ENCODE measurements at places on chromosomes 3 and 15.

- DNase-seq: no peak
Observed at GRCh38 chr15:77851691-77852090, 219.0 kb upstream of the LINGO1 start.

DNA sequence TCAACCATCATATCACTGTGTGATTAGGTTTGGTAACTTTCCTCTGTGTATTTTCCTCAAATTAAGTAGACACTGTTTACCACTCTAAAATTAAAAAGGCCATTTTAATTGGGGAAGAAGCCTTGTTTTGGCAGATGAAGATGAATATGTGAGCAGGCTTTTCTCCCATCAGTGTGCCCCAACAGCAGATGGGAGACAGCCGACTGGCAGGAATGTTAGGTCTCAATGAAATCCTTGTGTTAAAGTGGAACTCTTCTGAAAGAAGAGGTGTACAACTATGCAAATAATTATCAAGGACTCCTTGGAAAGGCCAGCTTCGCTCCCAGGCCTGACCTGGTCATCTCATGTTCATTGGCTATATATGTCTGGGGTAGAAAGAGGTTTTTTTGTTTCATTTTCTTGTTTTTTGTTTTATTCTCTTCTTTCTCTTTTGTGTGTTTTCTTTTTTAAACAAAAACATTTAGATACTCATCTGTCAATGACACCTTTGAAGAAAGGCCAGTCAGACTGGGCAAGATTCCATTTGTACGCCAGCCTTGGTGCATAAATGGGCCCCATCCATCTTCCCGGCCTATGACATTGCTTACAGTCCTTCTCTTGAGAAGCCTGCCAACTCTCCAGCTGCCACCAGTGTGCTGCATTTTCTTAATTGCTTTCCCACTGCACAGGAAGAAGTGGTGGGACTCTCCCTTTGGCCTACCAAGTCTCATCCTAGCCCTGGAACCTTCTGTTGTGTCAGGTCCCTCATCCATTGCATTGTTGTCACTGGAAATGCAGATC is 25.8 kb downstream of the LRTM1 start:
- DNase-seq: no peak

DNA sequence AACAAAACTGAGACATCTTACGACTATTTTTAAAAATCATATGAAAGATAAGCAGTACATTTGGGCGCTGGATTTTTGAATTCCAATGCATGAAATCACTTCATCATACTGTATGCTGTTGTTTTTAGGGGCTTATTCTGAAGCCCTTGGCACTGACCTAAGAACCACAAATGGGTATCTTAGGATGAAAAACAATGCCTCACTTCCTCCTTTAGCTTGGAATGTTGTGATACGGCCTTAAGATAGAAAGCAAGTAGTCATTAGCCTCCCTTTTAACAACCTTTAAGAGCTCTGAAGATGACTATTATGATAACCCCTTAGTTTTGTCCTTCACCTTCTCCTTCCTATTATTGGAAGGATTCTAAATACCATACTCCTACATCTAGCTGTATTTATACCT is 289.8 kb downstream of the ARPP21 start:
- no peak for DNase-seq

- no peak for DNase-seq
Observed at GRCh38 chr3:128914966-128915645, 35.7 kb downstream of the ACAD9 start.

DNA sequence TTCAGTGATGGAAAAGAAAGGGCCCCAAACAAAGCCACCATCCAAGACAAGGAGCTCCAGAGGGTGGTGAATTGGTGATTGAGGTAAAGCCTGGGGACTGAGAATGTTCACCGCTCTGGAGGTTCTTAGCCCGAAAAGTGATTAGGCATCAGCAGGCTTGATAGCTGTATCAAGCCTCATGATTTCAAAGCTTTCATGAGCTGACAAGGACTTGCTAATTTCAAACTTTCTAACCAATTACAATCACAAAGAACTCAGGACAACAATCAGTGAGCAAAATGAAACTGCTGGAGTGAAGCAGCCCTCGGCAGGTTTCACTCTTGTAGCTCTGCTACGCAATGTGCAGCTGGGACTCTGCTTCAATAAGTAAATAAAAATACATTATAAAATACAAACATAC is 391.3 kb downstream of the TIGIT start:
- DNase-seq: no peak

DNA sequence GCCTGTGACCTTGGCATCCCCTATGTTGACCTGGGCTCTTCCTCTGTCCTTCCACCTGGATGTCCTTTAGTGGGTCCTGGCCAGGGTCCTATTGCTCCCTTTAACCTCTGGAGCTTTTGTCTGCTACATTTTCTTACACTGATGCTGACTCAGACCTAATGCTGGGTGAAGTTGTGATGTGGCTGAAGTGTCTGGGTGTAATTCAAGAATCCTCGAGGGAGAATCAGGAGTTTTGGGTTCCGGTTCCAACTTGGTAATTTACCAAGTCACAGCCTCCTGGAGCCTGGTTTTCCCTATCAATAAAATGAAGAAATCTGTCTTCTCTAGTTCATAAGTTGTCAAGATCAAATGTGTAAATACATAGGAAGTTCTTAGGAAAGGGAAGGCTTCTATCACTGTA is 25.6 kb downstream of the CEP19 start:
- DNase-seq: no peak

DNA sequence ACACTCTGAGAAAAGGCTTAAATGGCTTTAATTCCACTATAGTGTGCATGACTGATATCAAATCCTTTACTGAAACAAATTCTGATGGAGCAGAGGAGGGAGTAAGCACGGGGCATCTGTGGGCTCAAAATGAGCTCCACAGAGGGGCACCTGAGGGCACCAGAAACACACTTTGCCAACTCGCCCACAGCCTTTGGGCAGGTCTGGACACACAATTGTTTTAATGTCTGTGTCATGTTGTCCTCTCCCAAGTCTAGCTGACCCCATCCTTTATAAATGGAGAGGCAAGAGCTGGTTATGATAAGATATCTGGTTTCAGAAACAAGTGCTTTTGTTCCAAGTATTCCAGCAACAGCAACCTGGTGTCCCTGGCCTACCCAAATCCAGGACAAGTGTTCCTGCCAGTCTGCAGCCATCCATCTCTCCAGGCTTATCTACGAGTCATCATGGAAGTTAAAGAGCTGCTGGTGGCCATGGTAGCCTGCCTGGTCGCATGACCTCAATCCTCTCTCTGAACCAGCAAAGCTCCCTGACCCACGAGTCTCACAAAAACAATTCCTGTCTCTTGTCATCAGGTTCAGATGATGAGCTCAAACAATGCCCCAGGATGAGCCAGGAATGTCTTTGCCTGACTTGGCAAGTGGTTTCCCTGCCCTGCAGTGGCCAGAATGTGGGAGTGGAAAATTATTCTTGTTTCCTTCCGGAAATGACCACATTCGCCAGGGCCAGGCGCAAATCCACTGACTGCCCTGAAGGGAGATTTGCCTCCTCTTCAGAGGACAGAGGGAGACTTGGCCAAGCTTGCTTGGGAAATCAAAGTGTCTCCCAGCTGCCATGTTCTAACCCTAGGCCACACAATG is 64.4 kb upstream of the TPM1 start:
- no peak for DNase-seq

- no peak for DNase-seq
Observed at GRCh38 chr3:145448436-145448835, 712.5 kb downstream of the PLOD2 start.

- DNase-seq: no peak
Observed at GRCh38 chr3:107345822-107346405, 31.3 kb upstream of the CCDC54 start.

- no peak for DNase-seq
Observed at GRCh38 chr3:156615592-156616173, 58.7 kb upstream of the TIPARP start.

GRCh38 chr3:117084277-117084676 is 374.7 kb downstream of the TUSC7 start:
- DNase-seq: no peak

DNA sequence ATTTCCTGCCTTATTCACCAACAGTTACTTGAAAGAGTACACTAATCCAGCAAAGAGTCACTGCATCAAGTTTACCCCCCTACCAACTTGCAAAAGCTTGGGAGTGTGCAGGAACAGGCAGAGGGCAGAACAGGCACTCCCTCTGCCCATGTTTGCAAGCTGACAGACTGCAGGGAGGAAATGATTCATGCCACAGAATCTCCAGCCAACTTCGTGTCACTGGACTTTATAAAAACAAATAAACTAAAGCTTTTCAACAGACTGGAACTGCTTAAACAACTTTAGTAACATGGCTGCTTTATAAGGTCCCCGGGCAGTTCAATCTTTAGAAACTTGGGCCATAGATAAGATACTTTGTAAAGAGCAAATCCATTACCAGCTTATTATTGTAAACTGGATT is 129.5 kb downstream of the THRB start:
- DNase-seq: no peak

GRCh38 chr3:71652781-71653413 is 69.4 kb upstream of the FOXP1 start:
- DNase-seq: no peak

GRCh38 chr3:46405301-46406019 is 1.4 kb downstream of the CCR5AS start:
- DNase-seq: no peak

- no peak for DNase-seq
Observed at GRCh38 chr3:31462050-31462569, 70.6 kb upstream of the STT3B start.

DNA sequence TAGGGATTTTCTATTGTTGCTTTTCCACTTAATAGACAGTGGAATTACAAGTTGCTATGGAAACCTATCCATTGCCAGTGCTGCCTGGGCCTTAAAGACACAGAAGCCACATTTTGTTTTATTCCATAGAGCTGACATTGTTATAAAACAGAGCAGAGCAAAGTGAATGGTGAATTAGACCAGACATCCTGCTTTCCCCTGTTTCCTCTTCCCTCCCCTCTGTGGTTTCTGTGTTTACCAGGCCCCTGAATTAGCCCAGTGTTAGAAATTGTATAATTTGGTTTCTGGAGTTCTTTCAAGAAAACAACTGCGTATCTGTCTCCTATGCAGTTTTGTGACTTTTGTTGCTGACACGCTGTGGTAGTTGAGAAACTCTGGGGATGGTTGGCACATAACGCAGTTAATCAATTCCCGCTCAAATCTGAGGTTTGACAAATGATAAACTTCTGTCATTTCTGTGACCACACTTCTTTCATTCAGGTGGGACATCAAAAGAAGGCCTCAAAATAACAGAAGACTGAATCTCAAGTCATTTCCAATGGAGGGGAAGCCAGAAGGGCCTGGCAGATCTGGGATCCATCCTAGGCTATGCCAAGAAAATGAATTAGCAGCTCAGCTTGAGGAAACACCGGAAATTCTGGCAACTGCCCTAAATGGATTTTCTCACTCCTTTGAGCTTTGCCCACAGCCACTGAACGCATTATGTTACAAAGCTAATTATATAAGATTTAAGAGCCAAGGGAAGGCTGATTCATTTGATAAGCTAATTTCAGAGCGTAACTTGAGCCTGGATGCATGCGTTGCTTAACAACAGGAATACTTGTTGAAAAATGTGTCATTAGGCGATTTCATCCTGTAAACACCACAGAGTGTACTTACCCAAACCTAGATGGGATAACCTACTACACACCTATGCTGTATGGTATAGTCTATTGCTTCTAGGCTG is 46.9 kb downstream of the NR1D2 start:
- DNase-seq: no peak

DNA sequence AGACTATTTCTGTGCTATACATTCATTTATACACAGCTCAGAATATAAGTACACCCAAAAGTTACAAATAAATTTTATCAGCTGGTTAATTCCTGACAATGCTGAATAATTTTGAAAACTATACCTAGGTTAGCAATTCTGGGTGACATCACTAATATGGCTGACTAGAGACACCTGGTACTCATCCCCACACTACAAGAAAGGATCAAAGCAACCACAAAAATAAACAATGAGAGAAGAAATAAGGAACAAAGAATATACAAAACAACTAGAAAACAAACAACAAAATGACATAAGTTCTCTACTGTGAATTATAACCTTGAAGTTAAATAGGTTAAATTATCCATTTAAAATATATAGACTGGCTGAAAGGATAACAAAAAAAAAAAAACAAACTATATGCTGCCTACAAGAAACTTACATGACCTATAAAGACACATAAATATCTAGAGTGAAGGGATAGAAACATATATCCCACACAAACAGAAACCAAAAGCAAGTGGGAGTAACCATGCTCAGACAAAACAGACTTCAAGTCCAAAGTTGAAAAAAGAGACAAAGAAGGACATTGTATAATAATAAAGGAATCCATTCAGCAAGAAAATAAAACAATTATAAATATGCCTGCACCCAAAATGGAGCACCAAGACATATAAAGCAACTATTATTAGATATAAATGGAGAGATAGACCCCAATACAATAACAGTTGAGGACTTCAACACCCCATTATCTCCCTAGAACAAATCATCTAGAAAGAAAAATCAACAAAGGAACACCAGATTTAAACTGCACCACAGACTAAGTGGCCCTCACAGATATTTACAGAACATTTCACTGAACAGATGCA is 57.8 kb downstream of the IMPG2 start:
- DNase-seq: no peak

- DNase-seq: no peak
Observed at GRCh38 chr3:64530434-64531049, 157.3 kb downstream of the ADAMTS9 start.

- DNase-seq: no peak
Observed at GRCh38 chr3:139982404-139982803, 47.4 kb downstream of the CLSTN2 start.

GRCh38 chr15:58212909-58213526 is 74.8 kb downstream of the AQP9 start:
- DNase-seq: no peak

- DNase-seq: no peak
Observed at GRCh38 chr3:185561374-185561943, 9.1 kb upstream of the LIPH start.

- DNase-seq: no peak
Observed at GRCh38 chr3:135667061-135667460, 298.5 kb upstream of the PPP2R3A start.

GRCh38 chr3:33718595-33718907 is 497 bp upstream of the CLASP2 start:
- DNase-seq: no peak

- no peak for DNase-seq
Observed at GRCh38 chr15:45604326-45604725, 17.1 kb downstream of the BLOC1S6 start.

- DNase-seq: no peak
Observed at GRCh38 chr3:116188231-116188785, 257.0 kb downstream of the LSAMP start.

DNA sequence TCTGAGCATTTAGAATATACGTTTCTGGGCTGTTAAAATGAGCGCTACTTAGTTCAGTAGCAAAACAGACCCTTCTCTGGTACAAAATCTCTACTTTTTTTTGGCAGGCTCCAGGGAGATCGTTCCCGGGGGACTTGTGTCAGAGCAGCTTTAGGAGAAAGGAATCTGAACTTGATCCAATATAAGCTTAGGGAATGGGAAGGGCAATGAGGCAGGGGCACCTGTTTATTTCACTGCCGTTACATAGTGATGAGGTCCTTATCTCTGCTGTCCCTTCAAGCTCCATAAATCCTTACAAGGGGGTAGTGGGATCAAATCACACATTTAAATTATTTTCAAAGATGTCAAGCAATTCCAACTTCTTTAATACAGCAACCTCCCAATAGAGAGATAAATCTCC is 128.7 kb upstream of the BNIP2 start:
- DNase-seq: no peak

- no peak for DNase-seq
Observed at GRCh38 chr15:83588441-83588840, 65.5 kb upstream of the ADAMTSL3 start.

GRCh38 chr3:126311338-126311978 is 45.8 kb downstream of the KLF15 start:
- no peak for DNase-seq
